ENCODE measurements at places on chromosomes 5 and 9.

- DNase-seq, result peak; percentile 45
These were observed at the start of gene FGFR4 for GRCh38 chr5:177086654-177087397. Gene FGFR4, plus strand, starts transcription at chr5:177086915. Its CDS starts 2,688 bp downstream, at chr5:177089603.

GRCh38 chr5:2280318-2280717 is 397.6 kb upstream of the IRX4 start:
- no peak for DNase-seq

DNA sequence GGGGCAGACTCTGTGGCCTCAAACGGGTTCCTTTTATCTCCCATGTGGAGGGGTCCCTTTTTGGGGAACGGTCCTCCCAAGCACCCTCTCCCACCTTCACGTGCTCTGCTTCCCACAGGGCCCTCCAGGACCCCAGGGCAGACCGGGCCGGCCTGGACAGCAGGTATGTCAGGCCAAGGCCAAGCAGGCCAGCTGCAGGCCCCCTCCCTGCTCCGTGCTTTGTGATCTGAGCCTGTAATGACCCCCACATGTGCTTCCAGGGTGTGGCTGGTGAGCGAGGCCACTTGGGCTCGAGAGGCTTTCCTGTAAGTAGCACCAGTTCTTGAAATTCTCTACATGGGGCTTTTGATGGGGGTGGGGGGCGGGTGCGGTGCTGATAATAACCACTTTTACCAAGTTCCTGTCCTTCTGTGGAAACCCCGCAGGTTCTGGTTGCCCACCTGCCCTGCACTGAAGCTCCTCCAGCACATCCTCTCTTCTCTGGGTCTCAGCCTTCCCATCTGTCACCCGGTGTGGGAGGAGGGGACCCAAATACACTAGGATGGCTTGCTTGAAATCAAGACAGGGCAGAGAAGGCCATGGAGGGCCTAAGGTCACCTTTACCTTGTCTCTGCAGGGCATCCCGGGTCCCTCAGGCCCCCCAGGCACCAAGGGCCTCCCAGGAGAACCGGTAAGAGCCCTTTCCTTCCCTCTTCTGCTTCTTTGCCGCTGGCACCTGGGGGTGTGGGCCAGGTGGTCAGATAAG is 57.9 kb upstream of the ORM1 start:
- no peak for DNase-seq

GRCh38 chr9:74942801-74943200 is 9.9 kb downstream of the C9orf40 start:
- no peak for DNase-seq

GRCh38 chr5:40399349-40399748 is 280.4 kb upstream of the PTGER4 start:
- DNase-seq, result no peak

DNA sequence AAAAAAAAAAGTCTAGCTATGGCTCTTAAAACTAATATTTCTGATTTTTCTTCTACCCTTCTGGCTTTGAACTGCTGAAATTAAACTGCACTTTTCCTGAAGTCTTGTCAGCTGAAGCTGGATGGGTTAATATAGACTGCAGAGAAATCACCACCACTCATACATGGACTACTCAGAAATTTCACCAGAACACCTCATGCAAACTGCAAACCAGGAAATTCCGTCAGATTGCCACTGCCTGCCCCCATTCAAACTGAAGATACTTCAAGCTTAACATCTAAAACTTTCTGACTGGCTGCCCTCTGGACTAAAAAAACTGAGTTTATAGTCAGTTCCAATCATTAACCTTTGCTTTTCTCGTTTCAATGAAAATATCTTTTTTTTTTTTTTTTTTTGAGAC is 11.6 kb upstream of the ANXA2R start:
- DNase-seq, result no peak

- DNase-seq, result no peak
These were observed 96.0 kb downstream of the HINT1 start for GRCh38 chr5:131068893-131069643.

GRCh38 chr5:92320446-92320845 is 937.3 kb upstream of the ARRDC3 start:
- DNase-seq, result no peak

- DNase-seq, result no peak
These were observed 5.8 kb upstream of the PCA3 start for GRCh38 chr9:76758476-76758875.

GRCh38 chr9:134807716-134808446 is 72.7 kb upstream of the FCN2 start:
- DNase-seq, result no peak

DNA sequence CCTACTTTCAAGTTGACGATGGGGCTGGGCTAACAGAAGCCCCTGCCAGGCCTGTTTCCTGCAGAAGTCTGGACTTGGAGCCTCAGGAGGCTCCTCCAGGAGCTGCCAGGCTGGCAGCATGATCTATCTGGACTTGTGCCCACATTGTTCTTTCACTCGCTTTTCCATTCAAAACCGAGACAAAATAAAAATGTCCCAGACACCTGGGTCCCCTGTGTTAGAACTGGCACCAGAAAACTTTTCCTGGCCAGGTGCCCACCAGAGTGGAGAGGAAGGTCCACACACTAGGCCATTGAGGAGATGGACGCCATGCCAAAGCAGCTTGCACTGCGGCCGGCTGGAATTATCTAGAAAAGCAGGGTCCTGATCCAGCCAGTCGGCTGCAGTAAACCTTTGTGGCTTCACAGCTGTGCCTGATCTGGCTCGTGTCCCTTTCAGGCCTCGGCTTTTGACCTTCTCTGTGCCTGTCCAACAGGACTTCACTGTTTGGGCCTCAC is 78.2 kb downstream of the GCNT1 start:
- no peak for DNase-seq

- DNase-seq, result no peak
These were observed 2.1 kb downstream of the TLN1 start for GRCh38 chr9:35729700-35730485.

- DNase-seq, result no peak
These were observed 54.8 kb upstream of the HMHB1 start for GRCh38 chr5:143757116-143757515.

GRCh38 chr5:125894383-125894782 is 528.8 kb upstream of the GRAMD2B start:
- DNase-seq, result no peak

GRCh38 chr5:68339921-68340321 is 124.4 kb downstream of the PIK3R1 start:
- no peak for DNase-seq

DNA sequence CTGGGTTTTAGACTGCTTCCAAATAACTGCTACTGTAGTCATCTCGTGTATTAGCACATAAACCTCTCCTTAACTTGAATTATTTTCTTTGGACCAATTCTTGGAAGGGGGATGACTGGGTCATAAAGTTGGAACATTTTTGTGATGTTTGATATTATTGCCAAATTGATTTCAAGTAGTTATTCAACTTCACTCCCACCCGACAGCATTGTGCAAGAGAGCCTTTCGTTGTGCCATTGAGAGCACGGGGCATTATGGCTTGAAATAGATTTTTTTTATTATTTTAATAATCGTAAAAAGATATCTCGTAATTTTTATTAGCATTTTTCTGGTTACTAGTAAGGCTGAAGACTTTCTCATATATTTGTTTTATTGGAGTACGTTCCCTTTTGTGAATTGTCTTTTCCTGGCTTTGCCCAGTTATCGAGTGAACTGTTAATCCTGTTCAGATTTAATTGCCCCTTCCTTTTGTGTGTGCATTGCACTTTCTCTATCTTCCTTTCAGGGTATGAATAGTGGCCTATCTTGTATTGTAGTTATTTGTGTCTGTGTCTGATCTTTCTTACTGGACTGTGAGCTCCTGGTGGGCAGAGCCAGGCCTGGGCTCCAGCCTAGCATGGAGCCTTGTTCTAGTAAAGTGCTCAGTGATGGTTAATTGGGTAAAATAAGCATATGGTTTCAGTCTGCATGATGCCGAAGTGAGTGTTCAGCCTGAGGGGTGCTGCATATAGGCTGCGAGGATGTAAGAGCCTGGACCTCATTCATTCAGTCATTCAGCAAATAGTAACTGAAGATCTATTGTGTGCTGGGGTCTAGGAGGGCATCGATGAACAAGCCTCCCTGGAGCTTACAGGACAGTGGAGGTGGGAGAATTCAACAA is 93.5 kb upstream of the SHB start:
- peak; percentile 2 for DNase-seq

DNA sequence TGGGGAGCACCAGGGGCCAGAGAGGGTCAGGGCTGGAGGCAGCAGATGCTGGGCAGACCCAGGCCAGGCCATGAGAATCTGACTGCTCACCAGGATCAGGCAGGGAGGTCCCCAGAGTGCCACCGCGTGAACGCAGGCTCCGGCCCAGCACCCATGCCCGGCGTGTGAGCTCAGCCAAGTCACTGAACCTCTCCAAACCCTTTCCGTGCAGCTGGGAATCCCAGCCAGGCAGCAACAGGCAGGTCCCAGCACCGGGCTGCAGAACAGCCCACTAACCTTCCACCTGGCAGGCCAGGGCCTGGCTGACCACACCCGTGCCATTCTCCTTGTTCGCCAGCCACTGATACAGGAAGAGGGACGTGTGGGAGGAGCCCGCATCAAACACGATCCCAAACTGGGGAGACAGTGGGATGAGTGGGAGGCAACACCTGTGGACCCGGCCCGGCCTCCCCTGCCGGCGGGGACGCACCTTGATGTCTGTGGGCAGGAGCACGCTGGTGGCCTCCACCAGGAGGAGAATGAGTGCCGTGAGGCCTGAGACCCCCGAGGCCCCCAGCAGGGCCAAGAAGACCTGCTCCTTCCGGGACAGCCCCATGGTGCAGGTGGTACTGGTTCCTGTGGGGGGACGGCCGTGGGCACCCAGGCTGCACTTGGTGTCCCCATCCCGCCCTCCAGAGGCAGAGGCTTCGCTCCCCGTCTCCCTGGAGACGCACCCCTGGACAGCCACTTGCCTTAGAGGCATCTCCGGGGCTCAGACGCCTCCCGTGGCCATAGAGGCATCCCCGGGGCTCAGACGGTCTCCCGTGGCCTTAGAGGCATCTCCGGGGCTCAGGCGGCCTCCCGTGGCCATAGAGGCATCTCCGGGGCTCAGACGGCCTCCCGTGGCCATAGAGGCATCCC is 3.2 kb downstream of the ENTPD8 start:
- DNase-seq, result no peak

- no peak for DNase-seq
These were observed 719.7 kb upstream of the TYRP1 start for GRCh38 chr9:11973511-11973910.

DNA sequence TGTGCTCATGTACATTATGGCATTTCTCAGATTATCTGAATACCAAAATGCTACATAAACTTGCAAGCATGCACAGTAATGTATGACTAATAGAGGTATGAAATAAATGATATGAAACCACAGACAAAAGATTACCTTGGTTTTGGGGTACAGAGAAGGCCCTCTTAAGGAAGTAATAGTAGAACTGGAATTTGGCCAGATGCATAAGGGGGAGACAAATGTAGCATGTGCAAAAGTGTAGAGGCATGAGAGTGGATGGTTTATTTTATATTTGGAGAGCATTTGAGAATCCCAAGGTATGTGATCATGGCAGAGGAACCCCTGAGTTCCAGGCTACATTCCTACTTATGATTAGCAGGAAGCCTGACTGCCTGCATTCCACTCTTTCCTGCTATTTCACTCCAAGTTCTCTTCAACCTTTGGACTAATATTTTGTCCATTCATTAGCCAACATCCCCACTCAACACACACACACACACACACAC is 74.2 kb downstream of the MAMDC2 start:
- no peak for DNase-seq

DNA sequence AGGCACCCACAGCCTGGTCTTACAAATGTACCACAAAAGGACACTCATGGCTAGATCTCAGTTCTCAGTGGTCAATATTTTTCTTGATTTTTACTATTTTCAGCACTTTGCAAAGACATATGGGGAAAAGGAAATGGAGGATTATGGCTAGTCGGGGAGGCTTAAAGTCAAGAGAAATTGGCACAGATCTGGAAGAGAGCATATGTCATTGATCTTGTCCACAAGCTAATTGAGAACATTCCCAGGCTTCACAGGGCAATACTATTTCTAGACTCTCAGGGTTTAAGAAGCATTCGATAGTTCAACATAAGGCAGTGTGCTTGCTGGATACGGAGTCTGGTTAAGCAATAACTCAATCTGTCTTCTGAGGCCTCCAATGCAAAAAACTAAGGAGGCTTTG is 285.8 kb downstream of the ZNF608 start:
- no peak for DNase-seq

- DNase-seq, result no peak
These were observed 235.7 kb upstream of the ADAMTSL1 start for GRCh38 chr9:18238254-18238653.

DNA sequence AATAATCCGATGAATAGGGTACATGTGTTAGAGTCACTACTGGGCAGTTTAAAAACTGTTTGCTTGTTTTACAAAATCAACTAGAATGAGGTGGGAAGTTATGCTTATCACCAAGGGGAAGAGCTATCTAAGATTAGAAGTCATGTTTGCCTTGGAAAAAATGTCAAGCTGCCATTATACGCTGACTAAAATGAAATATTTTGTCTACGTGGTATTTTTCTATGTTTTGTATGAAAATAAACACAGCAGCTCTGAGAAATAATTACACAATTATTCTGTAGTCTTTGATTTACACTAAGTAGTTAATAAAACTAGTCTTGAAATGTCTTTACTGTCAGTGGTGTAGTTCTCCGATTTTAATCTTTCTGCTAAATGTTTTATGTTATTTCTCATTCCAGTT is 241.9 kb upstream of the TARS1 start:
- no peak for DNase-seq

DNA sequence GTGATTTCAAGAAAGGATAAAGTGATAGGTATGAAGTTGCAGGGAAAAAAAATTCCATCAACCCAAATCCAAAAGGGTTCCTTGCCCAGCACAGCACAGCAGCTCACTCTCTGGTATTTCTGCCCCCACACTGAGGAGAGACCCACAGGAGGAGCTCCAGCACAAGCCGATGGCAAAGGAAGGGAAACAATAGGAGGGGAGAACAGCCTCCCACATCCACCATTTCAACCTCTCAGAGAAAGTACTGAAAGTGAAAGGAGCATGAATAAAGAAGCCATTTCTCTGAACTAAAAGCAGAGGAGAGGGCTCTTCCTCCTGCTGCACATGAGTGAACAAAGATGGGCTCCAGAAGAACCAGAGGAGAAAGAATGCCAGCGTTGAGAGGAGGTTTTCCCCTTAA is 54.9 kb upstream of the ZSWIM6 start:
- DNase-seq, result no peak

DNA sequence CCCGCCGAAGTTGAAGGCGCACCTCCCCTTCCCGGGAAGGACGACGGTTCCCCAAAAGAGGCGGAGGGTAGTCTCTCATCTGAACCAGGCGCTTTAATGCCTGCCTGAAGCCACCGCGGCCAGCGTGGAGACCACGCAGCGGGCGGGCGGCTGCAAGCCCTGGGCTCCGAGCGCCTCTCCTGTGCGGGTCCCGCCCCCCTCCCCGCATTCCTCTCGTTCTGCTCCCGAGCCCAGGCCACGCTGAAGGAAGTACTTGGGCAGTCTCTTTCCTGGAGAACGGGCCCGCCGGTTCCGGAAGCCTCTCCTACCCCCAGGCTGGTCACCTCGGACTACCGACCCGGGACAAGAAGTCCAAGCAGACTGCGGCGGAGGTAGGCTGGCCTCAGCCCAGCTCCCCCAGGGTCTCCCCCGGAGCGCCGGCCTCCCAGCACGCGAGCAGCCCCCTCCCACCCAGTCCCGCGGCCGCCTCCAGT is 571 bp downstream of the PPIC start:
- no peak for DNase-seq

Data from NCI-H2227 treated with DMSO at 0.1 percent for 48 hours (cell line).